ENCODE measurements at places on chromosomes 3 and 15.

DNA sequence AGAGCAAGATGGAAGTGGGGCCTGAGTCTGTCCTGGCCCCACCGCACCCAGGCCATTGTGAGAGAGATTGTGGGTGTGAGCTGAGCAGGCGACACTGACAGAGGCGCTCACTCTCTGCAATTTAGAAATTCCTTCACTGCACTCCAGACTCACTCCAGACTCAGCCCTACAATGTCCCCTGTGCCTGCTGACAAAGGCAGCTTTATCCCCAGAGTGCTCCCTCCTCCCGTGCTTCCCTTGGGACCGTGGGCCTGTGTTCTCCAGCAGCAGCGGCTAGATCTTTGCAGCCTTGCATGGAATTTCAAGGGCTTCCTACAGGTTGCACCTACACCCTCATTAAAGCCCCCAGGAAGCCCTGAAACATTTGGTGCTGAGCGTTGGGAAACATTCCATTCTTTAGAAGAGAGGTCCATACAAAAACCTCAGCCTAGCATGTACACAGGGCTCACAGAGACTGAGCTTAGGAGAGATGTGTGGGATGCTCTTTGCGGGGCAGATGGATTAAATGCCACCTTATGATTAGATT is 1.3 kb upstream of the IL16 start:
- DNase-seq = no peak

GRCh38 chr3:120311863-120312794 is 27.1 kb upstream of the GPR156 start:
- DNase-seq = no peak

DNA sequence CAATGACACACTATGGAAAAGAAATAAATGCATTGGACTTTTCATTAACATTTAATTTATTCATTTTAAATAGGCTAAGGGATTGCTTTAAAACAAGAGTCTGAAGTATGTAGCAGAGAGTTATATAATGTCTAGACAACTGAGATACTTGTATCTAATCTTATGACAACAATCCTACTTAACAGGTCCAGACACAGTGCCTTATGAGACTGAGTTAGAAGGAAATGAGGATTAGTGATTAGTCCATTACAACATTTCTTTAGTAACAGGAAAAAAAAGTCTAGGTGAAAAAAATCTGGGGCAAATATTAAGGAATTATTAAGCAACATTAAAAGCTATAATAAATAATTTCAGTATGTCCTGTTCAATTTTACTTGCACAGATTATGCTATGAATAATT is 140.6 kb downstream of the MEIS2 start:
- DNase-seq = no peak

GRCh38 chr3:115644391-115644790 is 21.1 kb downstream of the GAP43 start:
- no peak for DNase-seq

GRCh38 chr3:12832350-12833221 is 8.8 kb downstream of the RPL32 start:
- no peak for DNase-seq

GRCh38 chr3:52140000-52140399 is 14.2 kb downstream of the POC1A start:
- no peak for DNase-seq

DNA sequence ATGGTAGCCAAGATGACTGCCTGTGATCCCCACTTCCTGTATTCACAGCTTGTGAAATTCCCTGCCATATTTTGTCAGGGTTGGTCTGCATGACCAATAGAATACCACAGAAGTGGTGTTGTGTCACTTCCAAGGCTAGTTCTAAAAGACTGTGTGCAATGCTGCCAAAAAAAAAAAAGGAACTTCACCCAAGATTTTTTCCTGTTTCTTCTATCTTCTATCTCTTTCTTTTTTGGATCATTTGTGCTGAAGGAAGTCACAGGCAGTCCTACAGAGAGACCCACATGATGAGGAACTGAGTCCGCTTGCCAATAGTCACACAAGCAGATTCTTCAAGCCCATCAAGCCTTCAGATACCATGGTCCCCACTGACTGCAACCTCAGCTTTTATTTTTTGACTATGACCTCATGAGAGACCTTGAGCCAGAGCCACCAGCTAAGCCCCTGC is 18.1 kb upstream of the RAF1 start:
- DNase-seq = no peak

- DNase-seq = no peak
These were observed 4.5 kb downstream of the THBS1 start for GRCh38 chr15:39585389-39585841.

DNA sequence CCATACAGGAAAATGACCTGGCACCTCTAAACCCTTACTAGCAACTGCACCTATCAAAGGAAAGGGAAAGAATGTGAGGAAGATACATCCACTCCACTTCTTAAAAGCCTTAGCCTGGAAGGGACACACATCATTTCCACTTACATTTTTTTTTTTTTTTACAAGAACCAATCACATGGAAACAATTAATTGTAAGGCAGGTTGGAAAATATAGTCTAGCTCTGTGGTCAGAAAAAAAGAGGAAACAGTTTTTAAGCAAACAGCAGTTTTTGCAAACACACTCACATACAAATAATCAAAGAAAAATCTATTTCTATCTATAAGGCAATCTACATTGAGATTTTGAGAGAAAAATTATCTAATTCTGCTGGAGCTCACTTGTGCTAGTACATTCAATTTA is 98.9 kb upstream of the SPRED1 start:
- no peak for DNase-seq

DNA sequence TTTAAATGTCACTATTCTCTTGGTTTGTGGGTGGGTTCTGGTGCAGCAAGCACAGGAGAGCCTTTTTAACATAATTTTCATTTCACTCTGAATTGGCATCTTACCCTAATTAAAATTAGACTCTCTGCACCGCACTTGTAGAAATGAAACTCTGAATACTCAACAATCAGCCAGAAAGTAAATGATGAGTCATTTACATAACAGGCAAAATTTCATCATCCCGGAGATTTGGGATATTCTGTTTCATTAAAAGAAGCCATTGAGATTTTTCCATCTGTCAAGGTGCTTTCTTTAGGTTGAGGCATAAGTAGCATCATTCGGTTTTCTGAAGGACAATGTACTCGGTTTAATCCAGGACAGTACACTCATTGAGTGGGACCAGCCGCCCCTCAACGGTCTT is 111.0 kb downstream of the RFTN1 start:
- DNase-seq = no peak

GRCh38 chr3:94176988-94177745 is 114.3 kb downstream of the NSUN3 start:
- DNase-seq = no peak

DNA sequence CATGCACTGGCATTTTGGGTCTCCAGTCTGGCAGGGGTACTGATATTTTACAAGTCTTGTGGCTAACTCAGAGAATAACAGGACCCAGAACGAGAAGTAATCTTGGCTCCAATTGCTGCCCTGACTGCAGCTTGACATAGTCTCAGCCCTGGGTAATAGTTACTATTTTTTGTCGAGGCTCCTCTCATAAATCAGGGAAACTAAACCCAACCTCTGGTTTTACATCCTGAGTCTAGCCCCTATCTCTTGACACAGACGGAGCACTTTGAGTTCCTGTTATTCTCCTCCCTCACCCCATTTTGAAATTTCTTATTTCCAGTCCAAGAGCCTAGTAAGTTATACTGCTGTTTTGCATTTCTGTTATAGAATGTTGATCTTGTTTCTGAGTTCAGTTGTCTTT is 276.1 kb upstream of the GOLIM4 start:
- no peak for DNase-seq

DNA sequence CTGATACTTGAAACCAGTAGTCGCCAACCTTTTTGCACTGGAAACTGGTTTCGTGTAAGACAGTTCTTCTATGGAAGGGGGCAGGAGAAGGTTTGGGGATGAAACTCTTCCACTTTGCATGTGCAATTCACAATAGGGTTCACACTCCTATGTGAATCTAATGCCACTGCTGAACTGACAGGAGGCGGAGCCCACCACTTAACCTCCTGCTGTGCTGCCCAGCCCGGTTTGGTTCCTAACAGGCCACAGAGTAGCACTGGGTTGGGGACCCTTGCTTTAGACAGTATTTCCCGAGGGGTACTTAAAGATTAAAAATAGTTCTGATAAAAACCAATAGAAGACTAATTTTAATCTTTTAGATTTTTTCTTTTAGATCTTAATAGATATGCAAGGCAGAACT is 11.1 kb downstream of the TFG start:
- no peak for DNase-seq

DNA sequence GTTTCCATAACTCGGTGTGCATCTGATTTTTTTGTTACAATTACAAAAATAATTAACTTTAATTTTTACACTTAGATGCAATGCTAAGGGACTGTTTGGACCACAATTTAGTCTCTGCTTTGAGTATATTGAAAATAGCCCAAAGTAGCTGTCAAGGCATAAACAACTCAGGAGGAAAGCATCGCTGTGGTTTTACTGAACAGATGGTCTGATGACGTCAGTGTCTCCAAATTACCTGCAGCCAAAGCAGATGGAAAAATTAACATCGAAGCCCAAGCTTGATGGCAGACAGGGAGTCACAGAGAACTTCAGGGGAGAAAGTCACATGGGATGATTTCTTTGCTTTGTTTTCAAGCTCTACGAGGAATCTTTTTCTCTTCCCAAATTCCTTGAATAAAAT is 83.1 kb upstream of the PLCL2 start:
- peak; percentile 12 for DNase-seq

DNA sequence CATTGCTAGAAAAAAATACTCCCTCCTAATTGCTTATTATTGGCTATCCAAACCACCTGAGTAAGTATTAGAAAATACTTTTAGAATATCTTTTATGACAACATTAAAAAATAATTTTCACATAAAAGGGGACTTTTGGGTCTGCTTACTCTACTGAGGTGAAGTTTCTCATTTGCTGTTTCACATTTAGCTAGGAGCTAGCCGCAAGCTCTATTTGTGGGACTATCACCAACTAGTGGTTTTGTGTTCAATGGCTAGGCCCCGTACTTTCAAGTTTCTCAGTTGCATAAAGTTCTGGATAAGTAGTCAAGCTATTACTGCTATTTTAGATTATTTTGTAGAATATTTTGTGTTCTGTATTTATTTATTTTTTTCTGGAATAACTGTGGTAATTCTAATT is 244.2 kb upstream of the SLITRK3 start:
- no peak for DNase-seq

DNA sequence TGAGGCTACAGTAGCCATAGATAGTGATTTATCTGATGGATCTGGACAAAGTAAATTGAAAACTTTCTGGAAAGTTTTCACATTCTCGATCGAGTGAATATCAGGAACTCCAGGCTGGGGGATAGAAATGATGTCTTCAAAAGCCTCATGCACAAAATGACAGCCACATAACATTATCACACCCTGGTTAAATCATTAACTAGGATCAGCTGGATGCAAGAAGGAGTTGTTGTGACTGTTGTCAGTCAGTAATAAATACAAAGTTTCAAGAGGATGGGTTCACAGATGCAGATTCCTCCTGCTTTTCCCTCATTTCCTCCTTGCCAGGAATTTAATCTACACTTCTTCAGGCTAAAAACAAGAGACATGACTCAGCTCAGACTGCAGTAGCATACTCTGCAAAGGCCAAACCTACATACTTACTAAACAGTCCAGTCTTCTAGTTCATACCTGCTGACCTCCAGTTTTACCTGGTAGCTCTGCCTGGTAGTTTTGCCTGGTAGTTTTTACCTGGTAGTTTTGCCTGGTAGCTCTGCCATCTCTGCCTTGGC is 40.9 kb downstream of the C2CD4A start:
- no peak for DNase-seq

- peak; percentile 16 for DNase-seq
These were observed 1.1 kb upstream of the EPHA6 start for GRCh38 chr3:96813134-96813819.

DNA sequence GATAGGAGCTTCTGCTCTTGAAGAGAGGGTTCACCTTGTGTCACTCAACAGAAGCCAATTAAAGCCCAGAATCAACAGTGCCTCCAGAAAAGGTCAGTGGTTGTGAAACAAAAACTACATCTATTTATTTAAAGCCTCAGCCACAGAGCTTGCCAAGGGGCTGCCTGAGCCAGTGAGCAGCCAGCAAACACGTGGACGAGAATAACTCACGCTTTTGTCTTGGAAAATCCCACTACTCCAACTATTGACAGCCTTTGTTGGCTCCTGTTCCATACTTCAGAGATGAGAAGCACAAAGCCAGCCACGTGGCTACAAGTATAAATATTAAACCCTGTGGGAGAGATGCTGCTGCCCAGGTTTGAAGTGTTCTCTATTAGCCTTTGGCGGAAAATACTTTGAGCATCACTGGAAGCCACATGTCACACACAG is 10.3 kb downstream of the GPR156 start:
- no peak for DNase-seq

GRCh38 chr3:132787616-132788300 is 65.5 kb upstream of the NPHP3 start:
- DNase-seq = no peak

- no peak for DNase-seq
These were observed 9.0 kb upstream of the RHO start for GRCh38 chr3:129519449-129519848.

DNA sequence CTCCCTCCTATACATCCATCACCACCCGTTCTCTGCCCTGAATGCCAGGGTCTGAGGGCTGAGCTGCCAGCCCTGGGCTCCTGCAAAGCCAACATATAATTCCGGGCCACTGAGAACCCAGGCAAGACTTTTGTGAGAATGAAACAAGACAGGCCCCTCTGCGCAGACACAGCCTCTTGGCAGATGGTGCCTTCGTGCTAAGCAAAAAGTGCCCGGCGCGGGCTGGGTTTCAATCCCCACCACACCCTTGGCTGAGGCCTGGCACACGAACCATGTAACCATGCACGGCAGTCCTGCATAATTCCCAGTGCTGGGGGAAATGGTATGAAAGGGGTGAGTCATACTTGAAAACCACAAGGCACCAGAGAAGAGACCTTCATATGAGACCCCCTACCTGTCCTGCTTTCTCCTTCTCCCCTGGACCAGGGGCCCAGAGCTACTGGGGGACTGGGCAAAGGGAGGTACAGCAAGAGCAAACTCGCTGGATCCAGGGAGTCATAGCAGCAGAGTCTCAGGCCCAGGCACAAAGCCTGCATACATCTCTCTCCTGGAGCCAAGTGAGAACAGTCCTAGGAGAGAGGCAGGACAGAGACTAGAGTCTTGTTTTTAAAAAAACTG is 26.1 kb upstream of the LOXL1 start:
- DNase-seq = no peak

DNA sequence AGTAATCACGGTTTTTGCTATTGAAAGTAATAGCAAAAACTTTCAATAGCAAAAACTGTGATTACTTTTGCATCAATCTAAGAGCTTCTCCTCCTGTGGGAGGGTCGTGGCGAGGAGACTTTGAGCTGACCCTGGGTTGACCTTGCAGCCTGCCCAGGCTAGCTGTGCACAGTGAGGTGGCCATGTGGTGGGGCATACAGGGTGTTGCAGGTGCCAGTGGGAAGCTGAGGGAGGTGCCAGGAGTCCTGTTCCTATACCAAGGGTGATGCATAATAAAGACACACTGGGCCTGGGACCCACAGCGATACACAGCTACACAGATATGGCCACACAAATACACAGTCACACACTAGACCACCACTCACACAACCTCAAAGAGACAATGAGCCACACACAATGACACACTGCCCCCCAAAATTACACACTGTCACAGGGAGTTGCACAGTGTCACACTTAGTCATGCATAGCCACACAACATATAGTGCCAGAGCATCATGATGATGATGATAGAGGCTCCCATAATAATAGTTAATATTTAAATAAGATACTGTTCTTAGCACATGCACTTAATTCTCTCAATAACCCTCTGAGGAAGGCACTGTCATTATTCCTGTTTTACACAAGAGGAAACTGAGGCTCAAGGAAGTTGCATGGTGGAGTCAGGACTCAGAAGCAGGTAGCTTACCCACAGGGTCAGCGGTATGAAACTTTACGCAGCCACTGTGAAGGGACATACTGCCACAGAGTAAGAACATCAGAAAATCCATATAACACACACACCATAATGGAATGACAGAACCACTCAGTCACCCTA is 6.3 kb downstream of the PLCD1 start:
- DNase-seq = no peak

All from CD4-positive, alpha-beta memory T cell (primary cell).